Gastrocnemius medialis (tissue), 4 donors: ENCODE measurements at places on chromosomes 2 and 18. TPM values are rescaled to one million over a fixed set of nuclear protein-coding genes. Genes with fewer than 3 reads are reported as not detected.
A peak's percentile ranks its signal among the peaks of the same experiment; 100 is the strongest.

GRCh38 chr2:36526226-36526625, 71.7 kb downstream of the FEZ2 start:
- H3K4me3 ChIP-seq, result no peak overlapping the region
- no peak overlapping the region for H3K27ac ChIP-seq
- peaks cover 32% of the 10 kb centered on the region for H3K4me1 ChIP-seq
- H3K27me3 ChIP-seq, result no peaks in the 10 kb centered on the region
- H3K36me3 ChIP-seq, result no peaks in the 10 kb centered on the region

DNA sequence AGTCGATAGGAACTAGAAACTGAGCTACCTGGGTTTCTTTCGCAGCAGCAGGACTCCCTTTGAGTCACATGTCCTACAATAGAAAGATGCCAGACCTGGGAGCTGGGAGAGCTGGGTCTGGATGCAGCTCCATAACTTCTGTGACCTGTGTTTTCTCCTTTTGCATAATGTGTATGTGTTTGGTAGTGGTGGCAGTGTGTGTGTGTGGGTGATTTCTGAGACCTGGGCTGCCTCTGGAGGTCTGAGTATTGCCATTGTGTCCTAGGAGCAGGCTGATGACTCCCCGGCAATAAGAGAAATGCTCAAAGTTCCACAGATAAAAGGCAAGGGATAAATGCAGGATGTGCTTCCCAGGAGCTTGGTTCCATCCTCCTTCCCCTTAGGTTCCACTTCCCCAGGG, 6.4 kb downstream of the WNT10A start:
- peaks cover 11% of the 10 kb centered on the region for H3K27me3 ChIP-seq
- no peaks in the 10 kb centered on the region for H3K36me3 ChIP-seq
- no peak for DNase-seq
- no peaks in the 10 kb centered on the region for H3K4me1 ChIP-seq

DNA sequence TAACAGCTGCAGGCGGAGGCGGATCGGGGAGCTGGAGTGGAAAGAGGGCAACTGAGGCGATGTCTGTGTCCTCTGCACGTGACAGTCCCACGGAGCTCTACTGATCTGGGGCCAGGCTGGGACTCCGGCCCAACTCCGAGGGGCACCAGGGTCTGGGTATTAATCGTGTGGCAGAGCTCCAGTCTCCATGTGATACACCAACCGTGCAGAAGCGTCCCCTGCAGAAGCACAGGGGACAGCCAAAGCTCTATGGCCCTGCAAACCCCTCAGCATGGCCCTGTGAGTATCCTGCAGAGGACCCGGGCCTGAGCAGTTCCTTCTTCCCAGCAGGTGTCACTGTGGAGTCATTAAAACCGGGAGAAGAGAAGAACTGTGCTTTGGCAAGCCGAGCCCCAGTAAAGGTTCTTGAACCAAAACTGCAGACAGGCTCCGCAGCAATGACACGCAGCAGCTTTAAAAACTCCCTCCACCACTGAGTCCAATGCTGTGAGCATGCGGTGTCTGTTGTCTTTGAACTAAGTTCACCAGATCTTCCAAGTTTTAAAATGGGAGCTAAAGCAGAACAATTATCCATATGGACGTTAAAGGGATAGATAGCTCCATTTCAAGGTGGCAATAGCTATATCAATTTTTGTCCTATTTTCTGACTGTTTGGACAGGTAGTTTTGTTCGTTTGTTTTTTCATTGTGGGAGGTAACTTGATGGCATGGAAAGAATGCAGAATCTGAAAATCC, 79.4 kb downstream of the TMEM182 start:
- peaks cover 29% of the 10 kb centered on the region for H3K4me1 ChIP-seq
- H3K27me3 ChIP-seq, result no peaks in the 10 kb centered on the region
- H3K4me3 ChIP-seq, result no peak overlapping the region
- DNase-seq, result peak; percentile 42

DNA sequence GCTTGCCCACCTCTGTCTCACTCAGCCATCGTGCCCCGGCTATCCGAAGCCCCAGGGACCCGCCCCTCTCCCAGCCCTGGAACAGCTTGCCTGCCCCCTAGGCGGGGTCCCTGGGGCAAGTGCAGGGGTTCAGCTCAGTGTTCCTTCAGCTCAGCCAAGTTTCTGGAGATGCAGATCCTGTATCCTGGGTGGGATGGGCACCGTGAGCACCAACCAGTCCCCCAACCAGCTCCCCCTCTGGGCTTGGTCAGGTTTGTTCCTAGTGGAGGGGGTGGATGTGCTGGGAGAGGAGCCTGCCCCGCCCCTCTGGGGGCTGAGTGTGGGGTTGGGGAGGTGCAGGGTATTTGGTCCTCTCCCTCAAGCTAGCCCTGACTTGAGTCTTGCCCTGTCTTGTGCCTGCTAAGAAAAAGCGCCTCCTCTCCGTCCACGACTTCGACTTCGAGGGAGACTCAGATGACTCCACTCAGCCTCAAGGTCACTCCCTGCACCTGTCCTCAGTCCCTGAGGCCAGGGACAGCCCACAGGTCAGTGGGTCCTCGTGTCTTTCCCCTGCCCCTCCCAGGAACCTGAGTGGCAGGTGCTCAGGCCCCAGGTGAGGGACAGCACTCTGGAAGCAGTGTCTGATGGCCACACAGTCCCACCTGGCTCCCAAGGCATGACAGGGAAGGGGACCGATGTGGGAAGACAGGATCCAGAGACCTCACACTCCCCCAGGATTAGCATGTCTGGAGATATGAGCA, 32.6 kb downstream of the MLPH start:
- no peak for DNase-seq
- peaks cover 13% of the 10 kb centered on the region for H3K4me1 ChIP-seq

GRCh38 chr2:188622601-188623260, 331.1 kb downstream of the GULP1 start:
- H3K27me3 ChIP-seq, result no peaks in the 10 kb centered on the region
- no peak overlapping the region for H3K27ac ChIP-seq
- H3K36me3 ChIP-seq, result no peaks in the 10 kb centered on the region
- no peak for DNase-seq
- H3K4me1 ChIP-seq, result no peaks in the 10 kb centered on the region

DNA sequence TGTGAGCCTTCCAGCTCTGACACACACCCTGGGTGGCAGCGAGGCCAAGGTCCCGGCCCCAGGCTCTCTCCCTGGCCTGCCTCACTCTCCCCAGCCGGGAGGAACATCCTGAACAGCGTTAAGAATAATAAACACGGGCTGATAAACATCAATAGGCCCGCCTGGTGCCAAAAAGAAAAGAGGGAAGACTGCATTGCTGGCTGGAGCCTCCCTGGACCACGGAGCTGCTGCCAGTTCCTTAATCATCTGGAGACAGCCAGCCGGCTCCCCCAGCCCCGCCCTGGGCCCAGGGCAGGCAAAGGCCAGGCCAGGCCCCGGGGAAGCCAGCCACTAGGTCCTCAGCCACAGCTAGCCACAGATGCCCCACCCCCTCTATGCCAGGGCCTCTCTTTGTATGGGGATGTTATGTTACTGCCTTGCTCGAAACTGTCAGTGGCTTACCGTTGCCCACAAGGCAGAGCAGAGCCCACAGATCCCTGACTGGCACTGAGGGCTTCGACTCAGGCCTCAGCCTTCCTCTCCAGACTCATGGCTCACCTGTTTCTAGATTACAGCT, 293.7 kb downstream of the DYSF start:
- DNase-seq, result peak; percentile 64

DNA sequence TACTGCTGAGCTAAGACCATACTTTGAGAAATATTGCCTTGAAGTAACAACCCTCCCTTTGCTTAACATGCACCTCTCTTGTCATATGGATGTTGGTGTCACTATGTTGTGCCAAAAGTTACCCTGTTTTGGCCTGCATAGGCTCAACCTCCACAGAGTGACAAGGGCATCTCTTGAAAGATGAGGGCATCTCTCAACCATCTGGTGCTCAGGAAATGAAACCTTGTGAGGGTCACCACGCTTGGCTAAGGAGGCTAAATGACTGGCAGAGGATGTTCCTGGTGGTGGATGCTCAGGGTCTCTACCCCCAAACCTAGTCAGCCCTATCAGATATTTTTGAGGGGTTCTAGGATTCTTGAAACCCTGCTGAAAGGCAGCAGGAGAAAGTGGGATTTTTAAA, 2.3 kb downstream of the LHCGR start:
- H3K4me1 ChIP-seq, result no peaks in the 10 kb centered on the region
- peaks cover 6% of the 10 kb centered on the region for H3K27me3 ChIP-seq
- no peak overlapping the region for H3K4me3 ChIP-seq
- H3K27ac ChIP-seq, result no peak overlapping the region

DNA sequence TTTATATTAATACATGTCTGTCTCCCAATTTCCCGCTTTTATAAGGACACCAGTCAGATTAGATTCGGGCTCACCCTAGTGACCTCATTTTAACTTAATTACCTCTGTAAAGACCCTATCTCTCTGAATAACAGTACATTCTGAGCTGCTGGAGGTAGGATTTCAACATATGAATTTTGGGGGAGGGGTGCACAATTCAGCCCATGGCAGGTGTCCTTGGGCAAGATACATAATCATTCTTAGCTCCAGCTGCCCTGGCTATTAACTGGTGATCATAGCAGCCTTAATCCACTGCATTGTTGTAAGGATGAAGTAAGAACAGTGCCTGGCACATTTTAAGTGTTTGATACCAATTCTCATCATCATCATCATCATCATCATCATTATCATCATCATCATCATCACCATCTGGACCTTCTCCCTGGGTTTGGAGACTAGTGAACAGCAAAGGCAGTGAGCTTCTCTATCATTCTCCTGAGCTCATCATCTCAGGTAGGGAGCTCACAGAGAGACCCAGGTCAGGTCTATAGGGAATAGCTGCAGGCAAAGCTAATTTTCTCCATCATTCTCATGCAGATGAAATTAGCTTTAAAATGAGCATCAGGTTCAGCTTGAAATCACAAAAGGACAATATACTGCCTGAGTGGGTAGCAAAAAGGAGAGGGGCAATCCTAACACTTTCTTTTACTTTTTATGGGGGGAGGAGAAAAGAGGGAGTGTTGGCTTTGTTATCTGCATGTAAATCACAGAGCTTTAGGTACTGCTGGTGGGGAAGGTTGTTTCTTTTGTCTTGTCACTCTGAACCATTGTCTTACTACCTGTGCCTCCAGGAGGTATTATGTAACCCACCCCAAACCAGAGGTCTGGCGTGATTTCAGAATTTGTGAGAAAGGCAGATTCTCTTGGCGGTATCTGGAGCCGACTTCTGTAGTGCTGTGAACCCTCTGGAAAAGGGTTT, 125.5 kb upstream of the SPRED2 start:
- H3K4me3 ChIP-seq, result no peak overlapping the region
- no peak for DNase-seq
- no peak overlapping the region for H3K27ac ChIP-seq
- no peaks in the 10 kb centered on the region for H3K27me3 ChIP-seq

DNA sequence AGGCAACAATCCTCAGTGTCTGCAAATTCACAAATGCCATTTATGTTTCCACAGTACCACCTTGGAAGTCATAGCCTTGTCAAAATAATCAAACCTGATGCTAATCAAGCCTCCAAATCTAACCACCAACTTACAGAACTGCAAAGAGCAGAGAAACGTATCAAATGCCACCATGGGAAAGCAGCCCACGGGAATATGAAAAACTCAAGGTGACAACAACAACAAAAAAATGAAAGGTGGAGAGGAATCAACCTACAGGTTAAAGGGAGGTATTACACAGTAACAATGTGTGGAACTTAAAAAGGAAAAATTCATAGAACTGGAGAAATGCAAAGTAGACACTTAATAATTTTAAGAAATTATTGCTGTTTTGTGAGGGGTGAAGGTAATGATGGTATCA, 46.7 kb downstream of the CD226 start:
- no peaks in the 10 kb centered on the region for H3K36me3 ChIP-seq
- H3K4me3 ChIP-seq, result no peak overlapping the region
- H3K4me1 ChIP-seq, result no peaks in the 10 kb centered on the region
- H3K27me3 ChIP-seq, result no peaks in the 10 kb centered on the region

- H3K27me3 ChIP-seq, result no peaks in the 10 kb centered on the region
- H3K36me3 ChIP-seq, result no peaks in the 10 kb centered on the region
- no peaks in the 10 kb centered on the region for H3K4me1 ChIP-seq
- H3K27ac ChIP-seq, result peak overlapping the region; percentile 16
- no peak for DNase-seq
- H3K4me3 ChIP-seq, result no peak overlapping the region
Measured at GRCh38 chr2:54396107-54396506, 60.0 kb upstream of the SPTBN1 start.

- no peak overlapping the region for H3K27ac ChIP-seq
- H3K27me3 ChIP-seq, result no peaks in the 10 kb centered on the region
- H3K4me3 ChIP-seq, result no peak overlapping the region
Measured at GRCh38 chr2:219968685-219969345, 341.4 kb downstream of the SLC4A3 start.

- no peak for DNase-seq
- no peak overlapping the region for H3K4me3 ChIP-seq
- no peaks in the 10 kb centered on the region for H3K27me3 ChIP-seq
- no peak overlapping the region for H3K27ac ChIP-seq
- no peaks in the 10 kb centered on the region for H3K36me3 ChIP-seq
Measured at GRCh38 chr2:36146765-36147164, 208.8 kb upstream of the CRIM1 start.

- no peaks in the 10 kb centered on the region for H3K27me3 ChIP-seq
- H3K4me1 ChIP-seq, result no peaks in the 10 kb centered on the region
- H3K36me3 ChIP-seq, result no peaks in the 10 kb centered on the region
- no peak overlapping the region for H3K4me3 ChIP-seq
Measured at GRCh38 chr2:229520691-229521096, 193.7 kb downstream of the DNER start.

DNA sequence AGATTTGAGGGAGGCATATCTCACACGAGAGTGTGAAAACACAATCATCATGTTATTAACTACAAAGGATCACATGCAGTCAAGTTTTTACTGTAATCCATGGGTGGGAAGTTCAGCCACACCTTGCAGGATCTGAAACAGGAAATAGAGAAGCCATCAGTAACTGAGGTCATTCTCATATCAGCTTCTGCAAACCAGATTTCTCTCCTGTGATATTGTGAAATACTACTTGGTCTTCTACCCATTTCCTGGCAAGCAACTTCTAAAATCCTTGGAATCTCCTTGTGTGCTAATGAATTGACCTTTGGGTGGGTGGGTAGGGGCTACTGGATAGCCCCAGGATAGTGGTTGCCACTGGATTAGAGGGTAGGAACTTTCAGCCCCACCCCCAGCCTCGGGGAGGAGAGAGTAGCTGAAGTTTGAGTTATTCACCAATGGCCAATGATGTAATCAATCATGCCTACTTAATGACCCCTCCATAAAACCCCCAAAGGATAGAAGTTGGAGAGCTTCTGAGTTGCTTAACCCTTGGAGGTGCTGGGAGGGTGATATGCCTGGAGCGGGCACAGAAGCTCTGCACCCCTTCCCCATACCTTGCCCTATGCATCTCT, 25.6 kb upstream of the TGIF1 start:
- no peak overlapping the region for H3K4me3 ChIP-seq
- no peaks in the 10 kb centered on the region for H3K36me3 ChIP-seq

PKDCC gene
- total RNA-seq, result 152 TPM

TMEM163 gene
- total RNA-seq, result not detected

TUBA4B gene
- not detected for total RNA-seq

FSIP2 gene
- 0.10 TPM for total RNA-seq

GCFC2 gene
- 47.8 TPM for total RNA-seq

UBXN4 gene
- 54.8 TPM for total RNA-seq

REV1 gene
- total RNA-seq, result 18.4 TPM

TSPYL6 gene
- not detected for total RNA-seq

MERTK gene
- 3.6 TPM for total RNA-seq
